ENCODE measurements at places on chromosomes 6 and 20.

GRCh38 chr20:17530153-17530552 is 1.0 kb downstream of the BFSP1 start:
- DNase-seq: no peak

DNA sequence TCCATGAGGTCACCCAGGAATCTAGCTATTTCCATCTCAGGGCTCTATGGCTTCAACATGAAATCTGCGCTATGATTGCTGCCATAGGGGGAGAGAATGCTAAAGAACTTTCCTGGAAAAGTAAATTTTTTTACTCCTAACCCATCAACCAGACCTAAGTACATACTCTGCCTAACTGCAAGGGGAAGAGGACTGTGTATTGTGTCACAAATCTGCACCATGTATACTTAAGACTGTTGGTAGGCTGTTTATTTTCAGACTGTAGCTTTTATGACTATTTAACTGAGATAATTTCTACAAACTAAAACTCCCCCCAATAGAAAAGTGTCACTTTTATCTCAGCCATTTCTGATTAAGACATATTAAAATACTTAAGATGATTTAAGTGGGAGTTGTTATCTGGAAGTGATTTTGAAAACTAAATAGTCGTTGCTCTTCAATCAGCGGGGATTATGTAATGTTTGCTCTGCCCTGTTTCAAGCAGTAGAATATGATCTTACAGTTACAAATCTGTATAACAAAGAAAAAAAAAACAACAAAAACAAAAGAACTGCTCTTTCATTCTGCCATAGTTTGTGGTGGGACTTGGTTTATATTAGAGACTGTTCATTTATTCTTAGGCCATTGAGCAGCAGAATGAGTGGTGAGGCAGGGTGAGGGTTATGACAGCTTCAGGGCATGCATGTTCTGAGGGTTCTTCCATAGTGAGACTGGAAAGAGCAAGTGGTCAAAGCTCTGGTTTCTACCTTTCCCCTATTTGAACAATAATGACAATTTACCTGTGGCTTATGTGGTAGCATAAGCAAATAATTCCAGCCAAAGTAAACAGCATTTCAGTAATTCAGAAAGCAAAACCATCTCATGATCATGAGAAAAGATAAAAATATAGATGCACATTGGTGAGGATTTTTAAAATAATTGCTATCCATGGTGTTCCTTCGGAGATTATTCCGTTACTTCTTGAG is 126.3 kb upstream of the CEP162 start:
- DNase-seq: no peak

DNA sequence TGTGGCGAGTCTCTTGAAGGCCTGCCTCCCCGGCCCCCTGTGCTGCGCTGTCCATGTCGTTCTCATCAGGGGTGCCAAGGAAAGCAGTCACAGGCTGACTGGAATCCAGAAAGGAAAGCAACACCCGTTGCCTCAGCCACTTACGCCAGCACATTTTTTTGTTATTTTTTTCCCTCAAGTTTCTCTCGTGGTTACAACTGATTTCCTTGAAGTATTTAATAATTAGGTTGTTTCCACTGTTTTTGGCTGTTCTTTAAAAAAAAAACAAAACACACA is 17.9 kb upstream of the SLC22A1 start:
- DNase-seq: no peak

DNA sequence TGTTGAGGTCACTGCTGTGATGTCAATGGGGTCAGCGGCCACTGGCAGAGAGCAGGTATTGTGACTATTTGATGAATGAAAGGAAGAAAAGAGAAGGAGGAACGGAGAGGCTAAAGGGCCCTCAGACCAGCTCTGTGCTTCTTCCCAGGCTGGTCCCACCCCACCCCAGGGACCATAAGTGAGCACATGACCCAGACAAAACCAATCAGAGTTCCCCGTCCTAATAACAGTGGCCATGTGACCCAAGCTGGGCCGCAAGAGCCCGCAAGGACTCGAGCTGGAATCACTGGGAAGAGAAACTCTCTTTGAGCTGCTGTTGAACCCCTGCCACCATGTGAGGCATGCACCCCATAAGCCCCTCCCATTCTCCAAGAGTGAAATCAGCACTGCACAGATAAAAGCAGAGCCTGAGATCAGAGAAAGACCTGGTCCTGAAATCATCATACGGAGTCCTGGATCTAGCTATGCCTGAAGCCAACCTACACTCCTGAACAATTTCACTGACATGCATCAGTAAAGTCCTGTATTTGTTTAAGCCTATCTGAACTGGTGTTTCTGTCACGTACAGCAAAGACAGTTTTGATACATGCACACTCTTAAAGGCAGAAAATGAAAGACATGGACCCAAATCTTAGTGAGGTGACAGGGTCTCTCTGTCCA is 90.2 kb downstream of the PREX1 start:
- no peak for DNase-seq

GRCh38 chr6:64160486-64160885 is 524.9 kb downstream of the PHF3 start:
- DNase-seq: no peak

GRCh38 chr6:34055223-34055933 is 90.5 kb downstream of the GRM4 start:
- peak; percentile 55 for DNase-seq

GRCh38 chr6:49923826-49924225 is 40.1 kb downstream of the DEFB114 start:
- no peak for DNase-seq

DNA sequence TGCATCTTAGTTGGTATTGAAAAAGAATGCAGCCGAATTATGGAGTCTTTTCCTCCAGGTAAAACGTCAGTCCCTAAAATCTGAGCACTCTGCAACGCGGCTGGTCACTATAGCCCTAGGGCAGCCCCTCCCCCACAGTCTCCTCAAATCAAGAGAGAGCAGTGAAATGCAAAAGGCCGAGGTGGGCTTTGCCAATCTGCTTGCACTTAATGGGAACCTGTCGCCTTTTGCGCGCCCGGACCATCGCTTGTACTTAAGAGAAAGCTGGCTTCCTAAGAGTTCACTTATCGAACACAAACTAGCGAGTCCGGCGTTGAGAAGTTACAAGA is 447 bp downstream of the MCM3 start:
- DNase-seq: no peak

DNA sequence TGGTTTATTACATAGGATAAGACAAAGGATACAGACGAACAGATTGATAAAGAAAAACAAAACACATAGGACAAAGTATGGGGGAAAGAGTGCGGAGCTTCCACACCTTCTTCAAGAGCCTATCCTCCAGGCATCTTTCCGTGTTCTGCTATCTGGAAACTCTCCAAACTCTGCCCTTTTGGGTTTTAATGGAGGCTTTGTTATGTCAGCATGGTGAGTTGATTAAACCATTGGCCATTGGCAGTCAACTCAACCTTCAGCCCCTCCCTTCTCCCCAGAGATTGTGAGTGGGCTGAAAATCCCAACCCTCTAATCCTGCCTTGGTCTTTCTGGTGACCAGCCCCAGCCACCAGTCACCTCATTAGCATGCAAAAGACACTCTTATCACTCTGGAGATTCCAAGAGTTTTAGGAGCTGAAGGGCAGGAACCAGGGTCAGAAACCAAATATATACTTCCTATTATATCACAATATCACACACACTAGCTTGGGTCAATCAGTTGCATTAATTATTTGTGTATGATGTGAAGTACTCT is 23.8 kb downstream of the HLA-DOB start:
- DNase-seq: no peak

- no peak for DNase-seq
These were observed 49.5 kb upstream of the SLC32A1 start for GRCh38 chr20:38674765-38675133.

- DNase-seq: no peak
These were observed 121.4 kb downstream of the TIAM2 start for GRCh38 chr6:155116571-155116910.

DNA sequence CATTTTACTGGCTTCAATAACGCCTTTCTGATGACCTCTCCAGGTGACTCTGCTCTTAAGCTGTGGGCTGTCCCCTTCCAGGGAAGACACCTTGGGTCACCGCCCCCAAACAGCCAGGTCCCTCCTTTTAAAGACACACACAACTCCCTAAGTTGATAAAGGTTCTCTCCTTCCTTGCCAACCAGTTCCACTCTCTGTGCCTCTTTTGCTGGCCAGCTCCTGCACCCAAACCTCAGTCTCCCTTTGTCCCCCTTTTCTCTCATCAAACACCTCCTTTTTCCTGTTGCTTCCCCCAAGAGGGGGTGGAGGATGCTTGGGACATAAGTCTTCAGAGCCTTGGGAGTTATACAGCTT is 1.0 kb downstream of the NCOA6 start:
- DNase-seq: peak; percentile 65

- DNase-seq: peak; percentile 26
These were observed 94.0 kb downstream of the ADGRG6 start for GRCh38 chr6:142395768-142396231.

DNA sequence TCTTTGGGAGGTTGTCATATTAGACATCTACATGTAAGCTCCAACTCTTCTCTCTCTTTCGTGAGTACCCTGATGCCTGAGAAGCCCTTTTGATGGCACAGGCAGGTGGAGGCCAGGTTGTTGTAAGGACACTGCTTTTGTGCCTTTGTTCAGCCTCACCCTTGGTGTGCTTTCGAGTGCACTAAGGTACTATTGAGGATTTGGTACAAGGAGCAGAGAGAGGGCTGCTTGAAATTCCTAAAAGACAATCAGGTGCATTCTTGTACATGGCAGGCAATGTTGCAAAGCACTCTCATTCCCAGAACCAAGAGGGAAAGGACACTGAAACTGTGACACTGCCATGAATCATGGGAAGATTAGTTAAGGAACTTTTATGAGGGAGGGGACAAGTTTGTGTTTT is 19.1 kb downstream of the BMP2 start:
- no peak for DNase-seq

- DNase-seq: no peak
These were observed 27.9 kb downstream of the FIG4 start for GRCh38 chr6:109718991-109719390.

DNA sequence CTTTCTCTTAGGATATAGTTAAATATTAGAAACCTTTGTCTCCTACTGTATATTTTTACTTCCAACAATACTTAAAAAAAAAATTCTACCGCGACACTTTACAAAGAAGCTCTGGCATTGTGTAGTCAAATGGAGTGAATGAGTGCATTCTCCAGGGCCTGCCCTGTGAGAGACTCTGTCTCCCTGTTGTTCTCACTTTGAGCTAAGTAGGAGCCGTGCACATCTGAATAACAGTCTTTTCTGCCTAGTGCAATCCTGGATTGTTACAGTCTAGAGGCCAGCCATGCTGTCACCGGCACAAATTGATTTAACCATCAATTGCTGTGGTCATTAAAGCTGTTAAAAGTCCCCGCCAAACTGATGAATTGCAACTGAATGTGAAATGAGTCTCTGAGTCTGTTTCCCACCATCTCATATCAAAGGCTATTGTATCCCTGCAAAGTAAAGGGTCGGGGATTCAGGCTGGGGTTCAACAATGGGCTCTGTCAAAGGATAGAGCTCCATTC is 156.0 kb downstream of the RFPL4B start:
- no peak for DNase-seq

DNA sequence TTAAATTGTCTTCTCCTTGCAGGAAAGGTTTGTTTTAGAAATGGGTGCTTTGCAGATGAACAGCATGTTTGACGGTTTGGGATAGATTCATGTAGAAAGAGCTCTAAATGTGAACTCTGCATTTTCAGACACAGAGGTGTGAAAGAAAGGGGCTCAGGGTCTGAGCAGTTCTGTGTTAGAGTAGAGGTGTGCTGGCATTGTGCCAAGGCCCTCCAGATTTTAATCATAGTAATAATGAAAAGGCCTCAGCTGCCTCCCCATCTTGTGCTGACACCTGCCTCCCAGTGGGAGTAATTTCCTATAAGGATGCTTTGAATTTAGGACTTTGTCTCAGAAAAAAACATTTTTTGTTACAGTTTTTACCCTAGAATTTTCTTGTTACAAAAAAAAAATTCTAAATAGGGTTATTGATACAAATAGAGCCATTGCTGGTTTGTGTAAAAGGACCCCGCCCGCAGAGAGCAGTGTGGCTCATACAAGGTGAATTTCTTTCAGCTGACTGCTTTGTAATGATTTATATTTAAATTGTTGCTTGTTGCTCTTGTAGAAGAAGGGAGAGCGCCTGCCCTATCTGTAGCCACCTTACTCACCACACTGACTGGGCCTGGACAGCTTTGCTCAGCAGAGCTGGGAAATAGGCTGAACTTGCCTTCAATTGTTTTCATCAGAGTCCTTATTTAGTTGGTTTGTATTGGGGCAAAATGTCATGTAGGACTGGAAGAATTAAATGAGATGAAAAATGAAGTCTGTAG is 294.5 kb downstream of the ZFAND3 start:
- DNase-seq: no peak

GRCh38 chr20:51959066-51959542 is 156.8 kb upstream of the SALL4 start:
- DNase-seq: no peak

GRCh38 chr20:33647603-33648395 is 14.3 kb upstream of the C20orf144 start:
- no peak for DNase-seq

DNA sequence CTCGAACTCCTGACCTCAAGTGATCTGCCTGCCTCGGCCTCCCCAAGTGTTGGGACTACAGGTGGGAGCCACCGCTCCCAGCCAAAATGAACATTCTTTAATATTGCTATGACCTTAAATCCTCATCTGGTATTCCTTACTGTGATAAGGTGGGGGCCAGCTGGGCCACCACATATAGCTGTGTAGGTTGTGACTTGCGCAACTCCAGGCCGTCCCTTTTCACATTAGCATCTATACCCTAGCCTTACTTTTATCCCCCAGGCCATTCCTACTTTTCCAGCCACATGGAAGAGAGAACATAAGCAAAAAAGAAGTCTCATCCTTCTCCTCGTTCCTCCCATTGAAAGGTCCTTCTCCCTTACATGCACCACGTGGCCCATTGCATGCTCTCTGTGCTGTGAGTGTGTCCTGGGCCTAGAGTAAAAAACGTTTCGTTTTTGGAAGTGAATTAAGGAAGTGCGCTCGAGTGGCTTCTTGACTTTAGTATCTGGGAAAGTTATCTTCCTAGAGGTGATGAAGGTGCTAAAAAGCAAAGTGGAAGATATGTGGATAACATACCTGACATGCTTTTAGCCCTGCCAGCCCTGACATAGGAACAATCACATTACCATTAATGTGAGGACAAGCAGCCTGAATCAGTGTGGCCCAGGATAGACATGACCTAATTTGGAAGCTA is 56.8 kb upstream of the KIF13A start:
- DNase-seq: no peak

DNA sequence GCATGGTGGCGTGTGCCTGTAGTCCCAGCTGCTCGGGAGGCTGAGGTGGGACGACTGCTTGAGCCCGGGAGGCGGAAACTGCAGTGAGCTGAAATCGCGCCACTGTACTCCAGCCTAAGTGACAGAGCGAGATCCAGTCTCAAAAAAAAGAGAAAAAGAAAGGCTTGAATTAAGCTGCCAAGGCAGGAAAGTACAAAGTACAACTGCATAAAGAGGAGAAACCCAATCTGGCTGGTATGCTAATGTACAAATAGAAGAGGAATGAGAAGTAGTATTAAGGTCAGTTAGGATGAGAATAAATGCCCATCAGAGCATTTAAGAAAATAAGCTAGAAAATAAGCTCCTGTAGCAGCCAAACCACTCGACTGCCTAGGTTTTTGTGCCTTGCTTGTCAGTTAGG is 23.1 kb upstream of the RPN2 start:
- DNase-seq: no peak

All from naive B cell (primary cell).